ENCODE measurements at places on chromosomes 1 and 21.

DNA sequence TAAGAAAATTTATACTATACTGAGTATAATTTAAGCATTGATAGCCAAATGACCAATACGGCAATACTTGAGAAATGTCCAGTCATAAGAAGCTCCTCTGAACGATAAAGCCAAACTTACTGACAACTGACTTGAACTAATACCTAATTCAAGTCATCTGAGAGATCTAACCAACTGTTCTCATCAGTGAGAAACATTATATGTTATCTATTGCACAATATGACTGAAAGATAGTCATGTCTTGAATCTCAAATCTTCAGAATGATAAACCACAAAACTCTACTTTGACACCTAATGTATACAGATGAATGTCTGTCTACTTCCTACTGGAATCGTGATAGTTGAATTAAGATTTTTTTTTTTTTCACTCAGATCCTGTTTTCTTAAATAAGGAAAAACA, 39.0 kb downstream of the APP start:
- no peak for DNase-seq

- no peak for DNase-seq
These were observed 5.1 kb downstream of the TIAM1 start for GRCh38 chr21:31338908-31339368.

DNA sequence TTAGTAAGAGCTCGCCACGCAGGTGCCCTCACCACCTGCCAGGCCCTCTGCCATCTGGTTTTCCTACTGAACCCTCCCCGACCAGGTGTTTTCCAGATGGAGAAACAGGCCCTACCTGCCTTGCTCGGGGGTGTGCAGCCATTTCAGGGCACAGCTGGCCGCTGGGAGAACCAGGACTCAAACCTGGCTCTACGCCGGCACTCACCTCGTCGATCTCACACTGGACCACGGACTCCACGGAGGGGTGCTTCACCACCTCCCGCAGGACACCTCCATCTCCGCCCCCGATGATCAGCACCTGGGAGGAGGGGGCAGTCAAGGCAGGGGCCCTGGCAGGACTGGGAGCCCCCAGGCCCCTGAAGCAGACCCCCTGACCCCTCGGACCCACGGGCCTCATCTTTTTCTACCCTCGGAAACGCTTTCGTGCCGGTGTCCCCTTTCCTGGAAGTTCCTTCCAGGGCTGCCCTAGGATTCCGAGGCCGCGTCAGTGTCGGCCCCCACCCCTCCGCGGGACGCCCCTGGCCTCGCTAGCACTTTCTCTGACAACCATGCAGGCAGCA, 1.1 kb downstream of the SRM start:
- no peak for DNase-seq

DNA sequence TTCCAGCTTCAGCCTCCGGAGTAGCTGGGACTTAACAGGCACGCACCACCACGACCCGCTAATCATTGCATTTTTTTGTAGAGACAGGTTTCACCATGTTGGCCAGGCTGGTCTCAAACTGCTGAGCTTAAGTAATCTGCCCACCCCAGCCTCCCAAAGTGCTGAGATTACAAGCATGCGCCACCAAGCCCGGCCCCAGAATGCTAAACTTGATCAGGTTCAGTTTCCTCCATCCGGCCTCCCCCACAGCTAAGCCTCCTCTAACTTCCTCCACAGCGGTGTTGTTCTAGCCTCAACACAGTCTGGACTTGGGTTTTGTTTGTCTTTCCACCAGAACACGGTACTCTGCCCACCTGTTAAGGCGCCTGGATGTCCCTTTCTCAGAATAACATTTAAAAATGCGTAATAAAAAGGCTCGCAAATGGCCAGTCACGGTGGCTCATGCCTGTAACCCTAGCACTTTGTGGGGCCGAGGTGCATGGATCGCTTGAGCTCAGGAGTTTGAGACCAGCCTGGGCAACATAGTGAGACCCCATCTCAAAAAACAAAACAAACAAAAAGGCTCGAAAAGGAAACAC, 2.4 kb downstream of the PARP1 start:
- DNase-seq = no peak

- DNase-seq = no peak
These were observed 21.4 kb downstream of the UTS2 start for GRCh38 chr1:7831458-7831857.

DNA sequence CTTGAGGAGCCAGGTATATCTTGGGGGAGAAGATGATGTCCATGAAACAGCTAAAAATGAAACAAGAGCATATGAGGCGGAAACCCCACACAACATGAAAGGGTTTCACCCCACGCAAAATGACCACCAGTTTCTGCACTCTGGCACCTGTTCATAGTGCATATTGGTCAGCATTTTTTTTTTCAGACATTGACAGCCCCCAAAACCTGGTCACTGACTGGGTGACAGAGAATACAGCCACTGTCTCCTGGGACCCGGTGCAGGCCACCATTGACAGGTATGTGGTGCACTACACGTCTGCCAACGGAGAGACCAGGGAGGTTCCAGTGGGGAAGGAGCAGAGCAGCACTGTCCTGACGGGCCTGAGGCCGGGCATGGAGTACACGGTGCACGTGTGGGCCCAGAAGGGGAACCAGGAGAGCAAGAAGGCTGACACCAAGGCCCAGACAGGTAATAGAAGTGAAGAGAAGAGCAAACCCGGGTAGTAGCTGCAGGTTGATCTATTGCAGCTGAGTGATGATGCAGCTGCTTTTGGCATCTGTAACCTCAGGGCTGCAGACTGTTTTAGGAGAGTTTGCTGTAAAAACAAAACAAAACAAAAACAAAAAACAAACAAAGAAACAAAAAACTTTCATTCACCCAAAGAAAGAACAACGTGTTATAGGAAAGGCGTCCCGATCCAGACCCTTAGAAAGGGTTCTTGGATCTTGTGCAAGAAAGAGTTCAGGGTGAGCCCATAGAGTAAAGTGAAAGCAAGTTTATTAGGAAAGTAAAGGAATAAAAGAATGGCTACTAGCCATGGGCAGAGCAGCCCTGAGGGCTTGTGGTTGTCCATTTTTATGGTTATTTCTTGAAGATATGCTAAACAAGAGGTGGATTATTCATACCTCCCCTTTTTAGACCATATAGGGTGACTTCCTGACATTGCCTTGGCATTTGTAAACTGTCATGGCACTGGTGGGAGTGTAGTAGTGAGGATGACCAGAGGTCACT, 51.0 kb downstream of the TNN start:
- no peak for DNase-seq

GRCh38 chr1:227317523-227318015, 723 bp downstream of the CDC42BPA start:
- no peak for DNase-seq

DNA sequence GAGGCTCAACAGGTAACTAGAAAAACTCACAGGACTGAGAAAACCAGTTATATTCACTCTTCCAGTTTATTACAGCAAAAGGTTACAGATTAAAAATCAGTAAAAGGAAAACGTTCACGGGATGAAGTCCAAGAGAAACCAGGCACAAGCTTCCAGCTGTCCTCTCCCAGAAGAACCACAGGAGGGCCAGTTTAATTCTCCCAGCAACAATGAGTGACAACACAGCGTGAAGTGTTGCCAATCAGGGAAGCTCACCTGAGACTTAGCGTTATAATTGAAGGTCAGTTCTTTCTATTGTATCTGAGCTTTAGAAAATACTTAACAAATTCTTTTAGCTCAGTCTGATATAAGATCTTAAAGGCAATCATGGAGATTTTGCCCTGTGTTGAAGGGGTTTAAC, 65.2 kb upstream of the TNR start:
- DNase-seq = no peak

GRCh38 chr1:151529211-151529702, 10.9 kb upstream of the TUFT1 start:
- DNase-seq = no peak

- DNase-seq = no peak
These were observed 73.3 kb downstream of the RPAP2 start for GRCh38 chr1:92372164-92372563.

DNA sequence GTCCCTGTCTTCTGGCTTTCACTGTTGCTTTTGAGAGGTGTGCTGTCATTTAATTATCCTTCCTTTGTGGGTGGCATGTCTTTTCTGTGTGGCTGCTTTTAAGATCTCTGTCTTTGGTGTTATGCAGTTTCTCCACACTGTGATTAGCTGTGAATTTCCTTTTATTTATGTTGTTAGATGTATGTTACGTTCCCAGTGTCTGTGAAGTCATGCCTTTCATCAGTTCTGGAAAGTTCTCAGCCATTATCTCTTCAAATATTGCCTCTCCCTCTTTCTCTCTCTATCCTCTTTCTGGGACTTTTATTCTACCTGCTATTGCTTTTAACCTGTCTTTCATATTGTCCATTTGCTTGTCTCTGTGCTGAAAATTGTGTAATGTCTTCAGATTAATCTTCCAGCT, 21.0 kb upstream of the CSF3R start:
- no peak for DNase-seq

DNA sequence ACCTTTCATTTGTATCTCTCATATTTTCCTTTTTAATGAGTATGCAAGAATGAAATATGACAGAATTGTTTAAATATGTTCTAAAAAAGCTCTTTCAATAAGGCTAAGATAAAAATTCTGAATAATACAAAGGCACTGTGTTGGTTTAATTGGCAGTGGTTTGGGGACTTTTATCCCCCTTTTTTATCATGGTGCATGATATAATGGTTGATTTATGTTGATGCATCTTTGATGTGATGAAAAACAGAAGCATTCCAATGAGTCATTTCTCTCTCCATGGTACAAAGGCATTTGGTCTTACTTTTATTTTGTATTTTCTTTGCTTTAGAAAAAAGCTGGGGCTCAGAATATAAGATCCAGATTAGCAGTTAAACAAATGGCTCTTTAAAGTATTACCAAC, 127.2 kb upstream of the GREM2 start:
- DNase-seq = no peak

GRCh38 chr1:36450270-36450918, at the start of gene OSCP1:
TSS of gene OSCP1 (minus strand) at chr1:36450451. CDS start at chr1:36450369, 82 bp downstream.
- DNase-seq = peak; percentile 56

- no peak for DNase-seq
These were observed 1.6 kb upstream of the ADARB1 start for GRCh38 chr21:45072738-45073300.

DNA sequence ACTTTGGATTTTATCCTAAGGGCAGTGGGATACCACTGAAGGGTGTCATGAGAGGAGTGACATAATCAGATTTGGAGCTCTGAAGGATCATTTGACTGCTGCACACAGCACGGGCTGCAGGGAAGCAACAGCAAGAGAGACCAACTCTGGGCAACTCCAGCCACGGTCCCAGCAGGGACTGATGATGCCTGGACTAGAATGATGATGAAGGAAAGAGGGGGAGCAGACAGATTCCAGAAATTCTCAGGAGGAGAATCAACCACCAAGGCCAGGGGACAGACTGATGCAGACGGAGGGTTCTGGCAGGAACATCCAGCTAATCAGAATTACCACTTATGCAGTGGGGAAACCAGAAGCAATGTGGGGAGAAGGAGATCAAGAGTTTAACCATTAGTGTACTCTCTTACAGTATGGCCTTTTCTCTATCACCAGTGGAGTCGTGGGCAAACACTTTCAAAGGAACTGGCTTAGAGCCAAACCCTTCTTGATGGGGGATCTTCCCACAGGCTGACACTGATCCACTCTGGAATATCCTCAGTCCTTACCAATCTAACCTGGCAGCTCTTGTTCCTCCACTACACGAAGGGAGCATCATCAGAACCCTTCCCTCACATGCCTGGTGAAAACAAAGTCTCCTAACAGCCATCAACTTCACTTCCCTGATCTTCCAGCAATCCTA, 3.3 kb downstream of the URB1 start:
- DNase-seq = no peak

GRCh38 chr1:232630047-232630893, at the start of gene SIPA1L2:
TSS of gene SIPA1L2 (minus strand) at chr1:232630133. CDS start at chr1:232515339, 114,794 bp downstream.
- DNase-seq = peak; percentile 56

- DNase-seq = no peak
These were observed 20.9 kb upstream of the PDXK start for GRCh38 chr21:43697758-43698643.

- no peak for DNase-seq
These were observed 1531.5 kb upstream of the B3GALT2 start for GRCh38 chr1:194717941-194718340.

GRCh38 chr21:34027721-34028461, 45.5 kb upstream of the MRPS6 start:
- DNase-seq = no peak

DNA sequence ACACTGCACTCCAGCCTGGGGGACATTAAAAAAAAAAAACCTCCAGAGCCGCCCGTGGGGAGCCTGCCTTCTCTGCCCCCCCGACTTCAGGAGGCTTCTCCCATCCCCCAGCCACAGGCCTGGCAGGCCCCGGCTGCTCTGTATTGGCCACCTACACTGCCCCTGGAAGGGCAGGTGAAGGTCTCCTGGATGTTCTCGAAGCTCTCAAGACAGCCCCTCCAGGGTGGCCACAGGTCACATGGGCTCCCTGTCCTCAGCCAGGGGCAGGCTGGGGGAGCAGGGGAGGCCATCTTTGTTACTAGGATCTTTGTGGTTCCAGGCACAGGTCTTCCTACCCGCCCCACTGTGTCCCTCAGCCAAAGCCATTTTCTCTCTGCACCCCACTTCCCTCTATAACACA, 32.8 kb downstream of the PADI6 start:
- DNase-seq = no peak

DNA sequence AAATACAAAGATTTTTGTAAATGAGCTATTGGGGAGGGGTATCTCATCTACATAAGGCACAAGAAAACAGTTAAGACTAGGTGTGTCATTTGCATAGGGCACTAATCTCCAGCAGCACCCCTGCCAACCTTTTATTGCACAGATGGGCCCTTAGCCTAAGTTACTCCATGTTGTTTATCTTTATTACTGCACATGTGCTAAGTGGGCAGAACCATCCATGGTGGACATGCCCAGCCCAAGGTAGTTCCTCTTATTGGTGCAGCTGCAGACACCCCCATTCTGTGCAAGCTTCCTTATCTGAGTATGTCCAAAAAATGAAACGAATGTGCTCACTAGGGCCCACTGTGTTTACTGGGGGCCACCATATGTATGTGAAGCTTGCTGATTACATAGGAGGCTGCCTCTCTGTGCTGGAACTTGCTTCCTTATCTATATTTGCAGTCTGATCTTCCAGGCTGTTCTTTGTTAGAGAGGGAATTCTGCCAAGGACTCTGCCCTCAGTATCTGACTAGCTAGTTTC, 77.3 kb upstream of the NEK7 start:
- no peak for DNase-seq

- DNase-seq = no peak
These were observed 68.2 kb downstream of the TIAM1 start for GRCh38 chr21:31275901-31276300.

- no peak for DNase-seq
These were observed 24.8 kb upstream of the ITPKB start for GRCh38 chr1:226763905-226764264.

GRCh38 chr1:167431909-167432650, 86.2 kb downstream of the CD247 start:
- DNase-seq = no peak

DNA sequence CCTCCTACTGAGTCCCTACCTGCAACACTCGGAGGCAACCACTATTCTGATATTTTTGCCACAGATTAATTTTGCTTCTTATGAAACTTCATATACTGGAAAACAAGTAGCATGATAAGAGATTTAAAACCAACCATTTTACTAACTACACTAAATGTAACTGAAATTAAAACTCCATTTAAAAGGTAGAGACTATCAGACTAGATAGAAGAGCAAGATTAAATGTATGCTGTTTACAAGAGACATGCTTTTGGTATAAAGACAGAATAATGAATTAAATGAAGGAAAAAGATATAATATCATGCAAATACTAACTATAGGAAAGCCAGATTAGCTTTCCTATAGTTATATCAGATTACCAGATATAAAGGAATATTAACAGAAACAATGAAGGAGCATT, 175.9 kb downstream of the DYRK1A start:
- DNase-seq = no peak

GRCh38 chr1:92994105-92994712, 32.9 kb upstream of the DIPK1A start:
- no peak for DNase-seq

- no peak for DNase-seq
These were observed 17.1 kb downstream of the SCAF4 start for GRCh38 chr21:31714741-31715365.

Data from cortex of kidney (tissue), 1 donor.